Transverse colon (tissue), 4 donors: ENCODE measurements at places on chromosomes 11 and 22.
A peak's percentile ranks its signal among the peaks of the same experiment; 100 is the strongest.

DNA sequence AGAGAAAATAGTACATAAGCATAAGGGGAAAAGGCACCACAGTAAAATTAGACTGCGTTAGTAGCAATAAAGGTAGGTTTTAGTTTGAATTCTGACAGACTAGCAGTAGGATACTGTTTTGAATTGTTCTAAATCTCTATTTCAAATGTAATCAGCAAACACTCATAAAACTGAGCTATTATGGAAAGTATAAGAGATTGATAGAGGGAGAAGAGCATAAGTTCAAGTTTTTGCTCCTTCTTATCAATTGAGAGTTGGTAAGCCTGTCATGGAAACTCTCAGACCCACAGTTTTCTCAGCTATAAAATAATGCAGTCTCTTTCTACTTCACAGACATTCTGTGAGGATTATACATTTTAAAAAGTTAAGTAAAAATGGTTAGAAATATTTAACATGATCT is 840.2 kb upstream of the CNTN5 start:
- no peak for DNase-seq

- DNase-seq, result no peak
Observed at GRCh38 chr11:61966734-61967115, 709 bp downstream of the FTH1 start.

- DNase-seq, result no peak
Observed at GRCh38 chr11:44445500-44446365, 119.7 kb upstream of the CD82 start.

DNA sequence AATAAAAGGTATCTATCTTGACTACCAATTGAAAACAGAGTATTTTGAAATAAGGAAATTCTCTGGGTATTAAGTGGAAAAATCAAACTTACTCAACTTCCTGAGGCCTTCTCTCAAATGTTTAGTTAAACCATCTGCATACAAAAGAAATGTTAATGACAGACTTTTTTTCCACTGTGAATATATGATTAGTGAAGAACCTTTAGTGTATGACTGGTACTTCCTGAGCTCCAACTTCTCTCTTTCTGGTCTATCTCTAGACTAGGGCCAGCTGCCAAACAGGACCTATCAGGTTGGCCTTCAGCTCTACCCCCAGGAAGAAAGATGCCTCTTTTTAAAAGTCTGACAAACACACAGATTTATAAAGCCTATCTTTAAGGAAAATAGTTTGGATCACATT is 68.8 kb upstream of the SCUBE2 start:
- DNase-seq, result no peak

DNA sequence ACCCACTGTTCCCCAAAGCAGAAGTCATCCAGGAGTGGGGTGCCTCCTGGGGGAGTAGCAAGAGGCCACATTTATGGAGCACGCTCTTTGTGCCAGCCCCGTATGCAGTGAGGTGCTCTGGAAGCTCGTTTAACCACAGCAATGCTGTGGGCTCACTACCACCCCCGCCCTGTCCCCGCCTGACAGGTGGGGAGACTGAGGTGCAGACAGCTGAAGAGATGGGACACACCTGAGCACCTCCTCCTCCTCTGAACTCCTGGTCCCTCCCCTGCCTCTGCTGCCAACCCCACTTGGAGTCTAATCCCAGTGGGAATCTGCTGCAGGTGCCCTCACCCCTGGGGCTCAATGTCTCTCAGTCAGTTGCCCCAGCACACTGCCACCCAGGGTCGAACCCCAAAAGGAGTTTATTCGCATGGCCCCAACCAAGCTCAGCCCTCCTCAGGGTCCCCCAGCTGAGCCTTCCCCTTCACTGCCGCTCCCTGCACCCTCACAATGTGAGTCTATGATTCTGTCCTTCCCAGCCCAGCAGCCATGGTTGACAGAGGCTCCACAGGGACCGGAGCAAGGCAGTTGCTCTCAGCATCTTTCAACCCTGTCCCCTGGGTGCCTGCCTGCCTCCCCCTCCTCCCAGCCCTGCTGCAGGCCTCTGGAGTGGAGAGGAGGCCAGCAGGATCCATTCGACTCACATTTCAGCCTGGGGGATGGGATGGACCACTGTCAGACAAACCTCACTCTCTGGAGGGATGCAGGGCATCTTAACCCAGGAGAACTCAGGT is 13.3 kb upstream of the BCR start:
- no peak for DNase-seq

- peak; percentile 82 for DNase-seq
Observed at GRCh38 chr11:58900479-58901420, 38.5 kb upstream of the GLYATL1 start.

GRCh38 chr11:66220566-66220935 is 47.9 kb upstream of the RAB1B start:
- no peak for DNase-seq

GRCh38 chr11:104526006-104526405 is 362.1 kb upstream of the PDGFD start:
- DNase-seq, result no peak

- DNase-seq, result no peak
Observed at GRCh38 chr11:72573855-72574445, 100.3 kb downstream of the PDE2A start.

GRCh38 chr11:86577644-86578636 is 94.5 kb downstream of the ME3 start:
- DNase-seq, result peak; percentile 80
